H4 (cell line): ENCODE measurements at places on chromosomes 7 and 10.

GRCh38 chr7:51242007-51242691 is 74.5 kb downstream of the COBL start:
- no peak for DNase-seq

DNA sequence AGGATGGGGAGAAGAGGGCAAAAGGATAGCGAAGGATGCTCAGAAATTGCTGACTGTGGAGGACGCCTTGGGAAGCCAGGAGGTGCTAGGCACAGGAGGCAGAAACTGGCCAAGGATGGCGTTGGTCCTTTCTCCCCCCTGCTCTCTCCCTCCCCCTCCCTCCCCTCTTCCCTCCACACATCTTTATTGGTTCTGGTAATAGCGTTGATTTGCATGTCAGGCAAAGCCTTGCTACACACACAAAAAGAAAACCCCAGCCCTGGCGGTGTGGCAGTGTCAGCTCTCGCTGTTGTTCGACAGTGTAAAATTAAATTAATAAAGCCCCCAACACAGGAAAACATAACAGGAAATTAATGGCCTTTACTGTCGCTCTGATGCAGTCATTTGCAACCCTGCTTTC is 47.2 kb downstream of the PAX2 start:
- no peak for DNase-seq

GRCh38 chr10:95865814-95866466 is 41.8 kb upstream of the CC2D2B start:
- no peak for DNase-seq

DNA sequence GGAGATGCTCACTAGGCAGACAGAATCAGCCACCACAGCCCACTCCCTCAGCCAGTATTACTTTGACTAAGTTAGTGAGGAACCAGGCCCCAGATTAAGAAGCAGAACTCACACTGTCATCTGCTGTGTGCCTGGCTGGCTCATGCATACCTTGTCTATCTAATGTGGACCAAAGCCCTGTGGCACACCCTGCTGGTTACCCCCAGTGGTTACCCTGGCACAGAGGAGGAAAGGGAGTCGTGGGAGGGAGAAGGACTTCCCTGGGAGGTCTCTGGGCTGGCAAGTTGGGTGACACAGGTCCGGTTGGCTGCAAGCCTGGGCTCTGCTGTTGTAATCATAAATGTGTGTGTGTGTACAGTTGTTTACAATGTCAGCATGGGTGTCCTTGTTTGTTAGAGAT is 7.5 kb upstream of the SH2D4B start:
- peak; percentile 73 for DNase-seq

- DNase-seq, result no peak
Measured at GRCh38 chr7:96331233-96331632, 9.3 kb upstream of the SLC25A13 start.

DNA sequence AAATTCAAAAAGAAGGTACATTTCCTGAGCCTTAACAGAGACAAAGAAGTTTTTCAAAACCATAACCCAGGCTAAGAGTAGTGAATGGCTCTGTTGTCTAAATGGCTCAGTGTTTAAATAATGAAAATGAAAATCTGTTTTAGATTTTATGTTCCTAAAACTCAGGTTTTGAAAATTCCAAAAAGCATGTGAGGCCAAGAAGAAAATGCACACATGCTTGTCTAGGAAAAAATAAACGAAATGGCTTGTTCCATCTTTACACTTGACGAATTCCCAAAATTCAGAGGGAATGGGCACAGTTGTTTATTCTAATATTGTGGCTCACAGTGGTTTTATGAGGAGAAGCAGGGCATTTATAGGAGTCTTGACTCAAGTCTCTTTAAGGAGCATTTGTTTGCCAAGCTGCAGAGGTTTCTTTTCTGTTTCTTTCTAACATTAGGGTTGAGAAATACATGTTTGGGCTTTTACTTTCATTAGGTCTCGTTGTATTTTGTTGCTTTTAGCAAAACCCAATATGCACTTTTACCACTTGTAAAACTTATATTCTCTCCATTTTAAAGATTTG is 527.6 kb upstream of the ANKRD30A start:
- no peak for DNase-seq

- DNase-seq, result peak; percentile 69
Measured at GRCh38 chr7:27640884-27641574, 21.7 kb downstream of the HIBADH start.

- DNase-seq, result no peak
Measured at GRCh38 chr7:31962246-31962645, 108.0 kb downstream of the PDE1C start.

DNA sequence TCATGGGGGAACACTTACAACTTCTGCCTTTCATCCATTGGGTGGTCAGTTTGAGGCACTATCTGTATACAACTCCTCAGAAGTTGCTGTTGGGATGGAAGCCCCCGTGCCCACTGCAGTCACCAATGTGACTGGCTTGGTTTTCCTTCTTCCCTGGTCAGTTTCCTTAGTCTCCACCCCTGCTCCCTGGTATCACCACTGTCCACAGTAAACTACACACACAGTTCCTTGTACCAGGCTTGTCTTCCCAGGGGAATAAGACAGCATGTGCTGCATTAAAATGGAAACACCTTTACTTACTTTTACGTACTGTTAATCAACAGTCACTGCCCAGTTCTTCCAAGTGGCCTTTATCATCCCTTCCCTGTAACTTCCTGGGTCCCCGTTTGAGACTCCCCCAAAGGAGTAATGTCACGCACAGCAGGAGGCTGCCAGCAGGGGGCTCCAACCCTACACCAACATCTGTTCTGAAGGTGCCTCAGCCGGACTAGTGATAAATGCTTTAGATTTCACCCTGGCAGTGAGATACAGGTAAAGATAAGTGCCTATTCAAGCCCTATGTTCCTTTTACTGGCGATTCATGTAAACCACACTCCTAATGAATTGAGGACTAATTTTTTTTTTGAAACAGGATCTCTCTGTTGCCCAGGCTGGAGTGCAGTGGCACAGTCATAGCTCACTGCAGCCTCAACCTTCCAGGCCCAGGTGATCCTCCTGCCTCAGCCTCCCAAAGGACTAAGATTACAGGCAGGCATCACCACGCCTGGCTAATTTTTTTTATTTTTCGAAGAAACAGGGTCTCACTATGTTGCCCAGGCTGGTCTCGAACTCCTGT is 45.3 kb upstream of the PIK3AP1 start:
- DNase-seq, result peak; percentile 22

- peak; percentile 45 for DNase-seq
Measured at GRCh38 chr7:20647036-20647435, 31.6 kb downstream of the ABCB5 start.

GRCh38 chr7:30422922-30423321 is 55.7 kb downstream of the NOD1 start:
- peak; percentile 27 for DNase-seq

GRCh38 chr10:37937864-37938263 is 38.6 kb downstream of the ZNF25 start:
- DNase-seq, result no peak

DNA sequence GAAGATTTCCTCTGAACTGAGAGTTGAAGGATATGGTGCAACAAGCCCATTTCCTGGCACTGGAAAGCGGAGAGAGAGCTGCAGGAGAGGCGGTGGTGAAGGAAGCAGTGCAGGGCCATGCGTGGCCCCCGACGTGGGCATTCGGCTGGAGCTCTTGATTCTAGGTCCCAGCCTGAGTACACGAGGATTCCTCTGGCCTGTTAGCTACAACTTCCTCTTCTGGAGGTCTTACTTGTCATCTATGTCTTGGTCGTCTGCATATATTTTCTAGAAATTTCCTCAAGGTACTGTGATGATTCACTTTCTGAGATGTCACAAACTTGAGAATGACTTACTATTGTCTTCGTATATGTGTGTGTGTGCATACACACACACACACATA is 59.2 kb upstream of the JAZF1 start:
- no peak for DNase-seq

DNA sequence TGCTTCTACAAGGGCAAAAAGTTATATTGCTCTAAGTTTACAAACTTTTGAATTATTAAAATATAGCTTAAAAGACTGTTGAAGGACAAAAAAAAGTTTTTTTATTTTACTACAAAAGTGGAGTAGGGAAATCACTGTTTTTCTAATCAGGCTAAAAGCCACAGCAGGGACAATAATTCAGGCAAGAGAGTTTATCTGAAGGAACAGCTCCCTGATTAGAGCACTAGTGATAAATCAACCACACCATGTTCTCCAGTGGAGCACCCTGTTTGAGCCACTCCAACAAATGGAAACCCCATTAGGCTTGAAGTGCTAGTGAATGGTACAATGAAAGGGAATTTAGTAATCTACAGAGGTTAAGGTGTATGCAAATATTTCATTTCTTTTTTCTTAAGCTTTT is 357.1 kb downstream of the SEMA3D start:
- DNase-seq, result no peak

GRCh38 chr10:117775526-117775925 is 233.0 kb downstream of the EMX2 start:
- DNase-seq, result no peak

GRCh38 chr7:27185854-27186667 is 1.0 kb upstream of the HOXA11 start:
- no peak for DNase-seq
